Left renal pelvis (tissue), 4 donors: ENCODE measurements at places on chromosomes 3 and 15.

DNA sequence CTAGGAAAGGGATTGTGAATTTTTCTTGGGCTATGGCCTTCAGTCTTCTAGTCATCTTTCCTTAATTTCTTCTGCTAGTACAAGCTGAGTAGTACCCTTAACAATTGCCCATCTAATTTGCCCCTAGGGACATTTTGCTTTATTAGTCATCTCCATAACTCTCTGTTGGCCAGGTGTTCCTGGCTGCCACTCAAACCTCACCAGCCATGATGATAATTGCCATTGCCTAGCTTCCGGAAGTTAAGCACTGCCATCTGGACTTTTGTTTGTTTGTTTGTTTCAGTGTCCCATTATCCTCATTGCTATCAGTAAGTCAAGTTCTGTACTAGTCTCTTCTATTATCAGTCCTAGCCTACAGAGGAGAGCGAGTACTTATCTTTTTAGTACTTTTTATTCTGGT, 36.6 kb upstream of the UBL7 start:
- no peak for DNase-seq

GRCh38 chr3:54262541-54262940, 140.2 kb downstream of the CACNA2D3 start:
- no peak for DNase-seq

DNA sequence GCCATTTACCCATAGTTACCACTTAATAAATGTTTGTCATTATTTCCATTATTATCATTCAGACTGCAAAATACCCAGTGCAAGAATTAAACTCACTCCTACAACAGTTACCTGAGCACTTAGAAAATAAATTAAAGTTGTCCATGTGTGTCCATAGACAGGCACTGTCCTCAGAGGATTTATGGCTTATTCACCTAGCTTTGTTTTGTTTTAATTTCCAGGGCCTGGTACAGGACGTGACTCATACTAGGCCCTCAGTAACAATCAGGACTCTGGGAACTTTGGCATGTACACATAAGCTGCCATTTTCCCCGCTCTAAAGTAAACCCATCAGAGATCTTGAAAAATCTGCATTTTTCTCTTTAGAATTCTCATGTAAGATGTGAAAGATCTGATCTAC, 458.5 kb upstream of the ARRDC4 start:
- DNase-seq = no peak

- no peak for DNase-seq
These were observed 12.0 kb downstream of the BSN start for GRCh38 chr3:49566312-49566711.

DNA sequence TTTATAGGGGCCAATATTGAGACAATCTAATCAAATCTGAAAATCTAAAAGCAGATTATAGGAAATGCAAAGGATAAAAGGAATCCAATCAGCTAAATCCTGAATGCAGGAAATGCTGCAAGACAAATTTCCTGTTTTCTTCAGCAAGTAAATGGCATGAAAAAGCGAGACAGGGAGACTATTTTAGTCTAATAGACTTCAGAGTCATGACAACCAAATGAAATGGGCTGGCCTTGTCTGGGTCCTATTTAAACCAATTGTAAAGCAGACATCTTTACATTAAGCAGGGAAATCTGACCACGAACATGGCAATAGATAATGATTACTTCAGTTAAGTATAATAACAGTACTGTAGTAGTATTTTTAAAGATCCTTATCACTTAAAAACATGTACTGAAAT, 2.1 kb downstream of the DBR1 start:
- DNase-seq = no peak

GRCh38 chr3:133125802-133126201, 87.6 kb downstream of the TMEM108 start:
- no peak for DNase-seq

DNA sequence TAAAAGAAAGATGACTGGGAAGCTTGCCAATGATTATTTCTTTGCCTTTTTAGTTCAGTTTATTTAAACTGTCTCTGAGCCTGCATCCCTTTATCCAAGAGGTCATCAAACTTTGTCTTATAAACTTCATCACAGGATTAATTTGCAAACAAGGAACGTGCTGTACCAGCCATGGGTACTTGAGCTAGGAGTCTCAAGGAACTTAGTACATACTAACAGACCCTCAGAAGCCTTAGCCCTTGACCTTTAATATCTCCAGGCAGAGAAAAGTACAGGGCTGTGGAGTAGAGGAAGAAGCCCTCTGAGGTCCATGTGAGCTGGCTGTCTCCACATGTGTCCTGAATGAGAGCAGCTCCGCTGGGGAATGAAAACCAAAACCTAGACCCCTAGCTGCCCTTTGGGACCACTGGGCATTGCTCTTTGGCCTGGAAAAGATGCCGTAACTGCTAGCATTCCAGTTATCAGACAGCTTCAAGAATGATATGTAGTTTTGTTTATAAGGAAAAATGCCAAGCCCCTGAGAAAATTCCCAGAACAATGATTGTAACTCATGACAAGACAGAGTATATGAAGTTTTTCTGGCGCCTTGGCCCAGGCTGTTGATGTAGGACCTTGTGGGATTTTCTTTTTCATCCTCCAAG, 92.1 kb downstream of the ASB7 start:
- no peak for DNase-seq

GRCh38 chr3:184058029-184058428, 5.2 kb downstream of the HTR3C start:
- DNase-seq = no peak

DNA sequence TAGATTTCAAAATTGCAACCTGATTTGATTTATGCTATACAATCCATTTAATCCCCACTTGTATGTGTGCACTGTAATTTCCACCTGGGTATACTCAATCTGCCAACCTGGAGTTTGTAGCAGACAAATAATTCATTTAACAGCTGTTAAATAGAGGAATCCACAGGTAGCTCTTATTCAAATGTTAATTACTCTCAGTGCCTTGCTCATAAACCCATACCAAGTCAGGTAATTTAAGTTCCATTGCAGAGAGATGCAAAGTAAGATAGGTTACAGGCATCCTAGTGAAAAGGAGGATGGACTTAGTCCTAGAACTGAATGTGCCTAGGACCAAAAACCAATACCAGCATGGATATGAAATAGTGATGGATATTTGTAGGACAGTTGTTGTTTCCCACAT, 674.2 kb downstream of the TBL1XR1 start:
- no peak for DNase-seq
